ENCODE measurements at places on chromosomes 6 and 20.

DNA sequence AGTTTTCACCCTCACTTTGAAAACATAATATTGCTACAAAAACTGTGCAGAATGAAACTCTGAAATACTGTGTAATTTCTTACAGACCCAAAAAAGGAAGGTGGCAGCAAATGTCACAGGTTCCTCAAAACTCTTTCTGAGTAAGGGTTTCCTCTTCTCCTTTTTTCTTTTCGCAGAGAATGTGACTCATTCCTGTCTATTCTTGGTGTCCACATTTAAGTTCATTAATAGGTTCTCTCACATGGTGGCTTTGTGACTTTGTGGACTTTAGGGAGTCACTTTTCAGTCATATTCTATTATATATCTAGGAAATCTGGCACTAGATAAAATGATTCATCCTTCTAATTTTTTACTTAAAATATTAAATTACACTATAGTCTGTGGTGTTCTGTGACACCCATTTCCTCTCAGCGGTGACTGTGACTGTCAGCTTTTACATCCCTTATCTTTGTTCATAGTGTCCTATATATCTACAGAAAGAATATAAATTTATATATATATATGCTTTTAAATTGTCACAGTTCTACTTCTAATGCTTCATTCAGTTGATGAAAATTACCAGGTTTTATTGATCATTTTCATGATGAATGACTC, 126.8 kb upstream of the HCRTR2 start:
- no peak for DNase-seq

GRCh38 chr20:18030020-18030419, 27.7 kb downstream of the OVOL2 start:
- DNase-seq = no peak

DNA sequence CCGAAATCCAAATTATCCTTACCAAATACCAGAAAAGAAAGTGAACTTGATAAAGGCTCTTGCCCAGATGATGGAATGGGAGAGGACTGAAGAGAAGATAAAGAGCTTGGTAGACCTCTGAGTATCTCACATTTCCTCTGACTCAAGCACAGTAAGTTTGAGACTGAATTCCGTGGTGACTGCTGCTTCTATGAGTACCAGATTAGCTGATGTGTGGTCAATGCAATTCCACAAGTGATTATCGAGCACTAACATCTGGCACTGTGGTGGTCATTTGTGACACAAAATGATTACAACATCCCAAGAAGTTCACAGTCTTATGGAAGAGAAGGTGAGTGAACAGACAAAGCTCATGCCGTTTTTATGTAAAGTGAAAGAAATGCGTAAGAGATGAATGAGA, 2.6 kb upstream of the RPS6KA2 start:
- no peak for DNase-seq

GRCh38 chr20:17437251-17437650, 93.9 kb downstream of the BFSP1 start:
- DNase-seq = no peak

DNA sequence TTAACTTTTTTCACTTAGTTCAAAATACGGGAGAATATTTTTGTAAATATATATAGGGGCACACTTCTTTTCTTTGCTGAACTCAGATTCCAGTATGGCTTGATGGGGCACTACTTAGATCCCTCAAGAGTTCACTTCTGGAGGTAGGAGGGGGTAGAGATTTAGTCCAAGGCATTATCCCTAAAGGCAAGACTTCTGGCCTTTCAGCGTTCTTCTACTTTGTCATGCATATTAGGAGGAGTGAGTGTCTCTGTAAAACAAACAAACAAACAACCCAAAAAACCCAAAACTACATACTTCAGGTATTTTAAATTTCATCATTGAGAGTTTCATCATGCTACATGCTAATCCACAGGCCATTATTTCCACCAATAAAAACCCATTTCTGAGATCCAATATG, 32.0 kb downstream of the SMPDL3A start:
- no peak for DNase-seq

DNA sequence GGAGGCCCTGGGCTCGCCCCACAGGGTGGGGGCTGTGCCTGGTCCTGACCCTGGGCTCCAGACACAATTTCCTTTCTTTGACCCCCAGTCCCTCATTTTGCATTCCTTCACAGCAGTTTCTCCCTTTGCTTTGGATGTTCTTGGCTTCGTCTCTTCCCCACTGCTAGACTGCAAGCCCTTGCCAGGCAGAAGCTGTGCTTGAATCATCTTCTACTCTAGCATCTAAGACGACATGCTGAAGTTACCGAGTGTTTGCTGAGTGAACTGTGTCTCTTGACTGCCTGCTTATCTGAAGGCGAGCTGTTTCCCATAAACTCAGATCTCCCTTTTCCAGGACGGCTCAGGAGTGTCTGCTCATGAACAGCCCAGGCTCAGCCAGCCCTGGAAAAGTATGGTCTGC, 14.3 kb upstream of the SYNDIG1 start:
- no peak for DNase-seq

DNA sequence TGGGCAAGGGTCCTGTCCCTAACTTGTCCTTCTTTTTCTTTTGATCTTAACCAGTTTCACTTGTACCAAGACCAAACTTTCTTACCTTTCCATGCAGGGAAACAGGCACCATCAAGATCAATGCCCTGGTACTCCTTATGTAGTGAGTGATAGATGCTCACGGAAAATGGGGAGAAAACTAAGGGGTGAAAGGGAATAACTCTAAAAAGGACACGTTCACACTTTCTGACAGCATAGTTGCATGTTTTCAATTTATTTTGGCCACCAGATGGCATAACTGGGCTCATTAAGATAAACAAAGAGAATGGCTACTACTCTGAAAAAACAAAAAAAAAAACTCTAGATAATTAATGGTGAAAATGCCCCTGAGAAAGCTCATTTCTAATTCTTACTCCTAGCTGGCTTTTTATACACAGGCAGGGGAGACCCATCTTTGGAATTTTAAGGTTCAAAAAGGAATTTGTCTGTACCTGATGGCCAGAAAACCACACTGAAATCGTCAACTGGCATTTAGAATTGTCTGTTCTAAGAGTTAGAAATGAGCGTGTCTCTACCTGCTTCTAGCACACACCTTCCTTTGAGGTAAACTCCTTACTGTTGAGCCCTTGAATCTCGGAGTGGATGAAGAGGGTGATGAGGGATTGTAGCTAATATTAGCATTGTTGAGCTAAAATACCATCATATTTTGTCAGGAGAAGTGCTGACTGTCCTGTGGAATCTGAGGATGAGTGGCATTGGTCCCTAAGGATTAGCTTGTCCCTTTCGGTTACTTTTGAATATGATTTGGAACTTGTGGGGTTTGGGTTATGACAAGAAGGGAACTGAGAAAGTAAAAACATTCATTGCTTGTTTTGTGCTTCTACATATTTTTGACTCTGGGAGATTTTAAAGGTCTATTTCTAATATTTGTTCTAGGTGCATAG, 62.2 kb upstream of the DDR1 start:
- DNase-seq = no peak

DNA sequence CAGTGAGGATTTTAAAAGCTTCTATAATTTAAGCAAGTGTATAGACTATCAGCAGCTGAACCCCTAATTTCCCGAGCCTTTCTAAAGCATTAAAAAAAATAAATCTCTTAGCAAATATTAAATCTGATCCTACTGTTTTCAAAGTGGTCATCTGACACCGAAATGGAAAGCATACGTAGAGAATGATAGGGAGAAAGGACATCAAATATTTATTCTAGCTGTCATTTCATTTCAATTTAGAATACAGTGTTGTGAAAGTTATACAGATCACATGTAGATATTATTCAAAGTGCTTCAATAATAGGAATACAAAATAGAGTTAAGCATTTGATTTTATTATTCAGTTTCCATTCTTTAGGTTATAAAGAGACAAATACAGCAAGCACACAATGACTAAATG, 61.9 kb upstream of the PKIB start:
- no peak for DNase-seq

DNA sequence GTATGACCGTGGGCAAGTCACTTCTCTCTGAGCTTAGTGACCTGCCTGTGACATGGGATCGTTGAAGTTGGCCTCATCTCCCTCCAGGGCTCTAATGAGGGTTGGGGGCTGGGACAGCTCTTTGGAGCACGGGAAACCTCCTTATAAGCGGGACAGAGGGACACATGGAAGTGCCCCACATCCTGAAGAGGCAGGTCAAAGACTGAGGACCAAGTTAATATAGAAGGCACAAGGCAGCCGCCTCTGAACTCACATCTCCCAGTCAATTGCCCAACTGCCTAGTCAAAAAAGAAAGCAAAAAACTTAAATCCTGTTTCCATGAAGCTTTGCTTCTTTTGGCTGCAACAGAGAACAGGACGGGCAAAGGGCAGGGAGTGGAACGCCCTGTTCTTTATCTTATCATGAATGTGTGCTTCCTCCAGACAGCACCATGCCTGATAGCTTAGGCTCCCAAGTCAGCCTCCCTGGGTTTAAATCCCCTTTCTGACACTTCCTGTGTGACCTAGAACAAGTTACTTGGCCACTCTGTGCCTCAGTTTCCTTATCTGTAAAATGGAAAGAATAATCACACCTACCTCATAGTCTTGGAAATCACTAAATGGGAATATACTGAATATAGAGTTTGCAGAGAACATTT, 27.1 kb downstream of the LBP start:
- no peak for DNase-seq

- DNase-seq = peak; percentile 76
These were observed at the start of gene NCOA6 for GRCh38 chr20:34825530-34826362. Gene NCOA6 (minus strand): TSS chr20:34825651. CDS start chr20:34782355, 43,296 bp downstream.

GRCh38 chr6:110511401-110511800, 35.0 kb upstream of the SLC22A16 start:
- DNase-seq = no peak

- no peak for DNase-seq
These were observed 28.2 kb upstream of the TAF8 start for GRCh38 chr6:42021847-42022754.

GRCh38 chr20:8690074-8690473, 378.8 kb upstream of the PLCB4 start:
- DNase-seq = no peak

- no peak for DNase-seq
These were observed 1100.6 kb upstream of the CITED2 start for GRCh38 chr6:140475086-140475485.

DNA sequence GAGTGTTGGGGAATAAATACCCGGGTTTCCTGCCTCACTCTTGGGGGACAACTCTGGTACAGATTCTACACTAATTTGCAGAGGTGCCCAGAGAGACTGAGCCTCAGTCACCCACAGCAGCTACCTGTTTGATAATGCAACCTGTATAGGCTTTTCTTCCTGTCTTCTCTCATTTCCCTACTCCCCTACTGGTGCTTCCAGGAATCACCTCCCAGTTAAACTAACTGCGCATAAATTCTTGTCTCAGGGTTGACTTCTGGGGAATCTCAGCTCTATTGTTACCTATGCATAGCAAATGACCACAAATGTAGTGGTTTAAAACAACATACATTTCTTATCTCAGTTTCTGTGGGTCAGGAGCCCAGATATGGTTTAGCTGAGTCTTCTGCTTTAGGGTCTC, 11.3 kb downstream of the OCSTAMP start:
- no peak for DNase-seq

GRCh38 chr6:20789162-20789561, 254.9 kb downstream of the CDKAL1 start:
- no peak for DNase-seq

- DNase-seq = no peak
These were observed 4.9 kb downstream of the SPINT4 start for GRCh38 chr20:45727044-45727443.

- no peak for DNase-seq
These were observed 97.0 kb upstream of the PREP start for GRCh38 chr6:105499931-105500330.

DNA sequence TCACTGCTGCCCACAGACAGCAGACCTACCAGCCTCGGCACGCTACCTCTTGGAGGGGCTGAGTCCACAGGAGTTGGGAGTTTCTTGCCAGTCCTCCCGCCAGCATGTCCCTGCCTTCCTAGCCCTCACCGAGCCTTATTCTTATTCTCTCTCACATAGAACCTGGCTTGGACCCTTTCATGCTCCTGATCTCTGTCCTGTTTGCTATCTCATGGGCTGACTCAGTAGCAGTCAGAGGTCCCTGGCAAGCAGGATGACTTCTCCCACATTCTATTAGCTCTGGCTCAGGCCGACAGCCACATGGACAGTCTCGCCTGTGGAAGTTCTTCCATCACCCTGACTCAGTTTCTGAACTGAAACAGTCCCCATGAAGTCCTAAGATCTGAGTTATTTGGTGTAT, 313.2 kb upstream of the RNF24 start:
- no peak for DNase-seq

DNA sequence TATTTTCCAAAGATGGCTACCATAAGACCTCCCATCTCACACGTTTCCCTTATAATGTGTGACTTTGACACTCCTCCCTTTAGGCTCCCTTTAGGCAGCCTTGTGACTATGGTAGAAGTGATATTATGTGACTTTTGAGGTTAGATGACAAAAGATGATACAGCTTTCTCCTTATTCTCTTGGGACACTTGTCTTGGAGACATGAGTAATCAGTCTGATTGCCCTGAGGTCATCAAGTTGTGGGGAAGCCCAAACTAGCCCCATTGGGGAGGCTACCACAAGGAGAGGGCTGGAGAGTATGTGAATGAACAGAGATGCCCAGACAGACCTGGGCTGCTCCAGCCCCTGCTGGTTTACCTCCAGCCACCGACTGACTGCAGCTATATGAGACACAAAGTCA, 10.6 kb upstream of the DLK2 start:
- no peak for DNase-seq

DNA sequence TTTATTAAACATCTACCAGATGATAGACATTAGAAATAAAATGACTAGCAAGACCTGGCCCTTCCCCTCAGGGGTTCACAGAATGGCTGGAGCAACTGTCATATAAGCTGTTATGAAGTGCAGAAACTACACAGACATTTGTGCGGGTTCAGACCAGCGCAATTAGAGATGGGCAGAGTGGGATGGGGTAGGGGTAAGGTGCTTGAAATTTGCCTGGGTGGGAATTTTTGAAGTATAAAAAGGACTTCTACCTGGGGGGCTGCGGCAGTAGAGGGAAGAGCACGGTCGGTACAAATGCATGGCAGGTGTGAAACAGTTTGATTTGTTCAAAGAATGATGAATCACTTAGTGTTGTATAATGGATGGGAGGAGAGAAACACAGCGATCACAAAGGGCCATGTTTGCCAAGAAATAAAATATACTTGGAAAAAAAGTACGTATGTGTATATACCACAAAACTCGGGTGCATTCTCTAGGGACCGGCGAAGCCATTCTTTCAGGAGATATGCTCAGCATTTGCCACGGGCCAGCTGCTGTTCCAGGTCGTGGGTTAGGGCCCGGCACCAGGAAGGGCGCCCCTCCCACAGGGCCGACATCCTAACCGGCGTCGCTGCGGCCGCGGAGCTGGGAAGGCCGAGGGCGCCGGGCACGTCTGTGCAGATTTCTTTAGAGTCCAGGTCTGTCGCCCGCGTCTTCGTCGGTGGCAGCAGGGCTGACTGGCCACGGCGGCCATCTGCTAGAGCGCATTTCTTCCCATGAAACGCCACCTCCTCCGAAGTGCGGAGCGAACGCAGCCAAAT, 809 bp upstream of the NOL7 start:
- DNase-seq = peak; percentile 48

DNA sequence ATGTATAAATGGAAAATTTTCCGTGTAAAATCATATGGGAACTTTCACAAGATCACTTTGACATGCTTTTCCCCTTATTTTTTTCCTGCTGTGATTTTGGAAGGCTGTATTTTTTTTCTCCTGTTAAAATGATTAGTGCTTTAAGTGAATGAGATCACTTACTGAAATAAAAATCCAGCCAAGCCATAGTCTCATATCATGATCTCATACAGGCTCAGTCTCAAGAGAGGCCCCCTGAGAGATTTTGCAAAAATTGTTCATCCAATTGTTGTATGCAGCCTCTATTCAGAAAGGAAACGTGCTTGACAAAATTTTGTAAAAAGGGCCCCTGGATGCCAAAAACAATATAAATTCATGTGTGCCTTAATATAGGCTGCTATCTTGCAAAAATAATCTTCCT, 528.2 kb downstream of the HDGFL1 start:
- DNase-seq = no peak
